Activated T-cell treated with anti-CD3 and anti-CD28 coated beads, Interleukin-2, amount 50 U/mL, for 24 hours (primary cell): ENCODE measurements at places on chromosomes 1 and 21.

DNA sequence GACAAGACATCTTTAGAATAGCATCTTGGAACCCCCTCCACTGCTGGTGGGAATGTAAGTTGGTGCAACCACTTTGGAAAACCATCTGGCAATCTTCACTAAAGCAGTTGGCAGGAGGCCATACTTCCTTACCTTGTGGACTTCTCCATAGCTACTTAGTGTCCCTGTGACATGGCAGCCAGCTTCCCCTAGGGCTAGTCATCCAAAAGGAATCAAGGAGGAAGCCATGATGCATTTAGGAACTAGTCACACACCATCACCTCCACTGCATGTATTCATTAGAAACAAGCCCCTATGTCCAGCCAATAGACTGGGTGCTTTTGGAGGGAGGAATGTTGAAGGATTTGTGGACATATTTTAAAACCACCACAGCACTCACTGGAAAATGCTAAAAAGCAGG, 19.9 kb downstream of the MX2 start:
- no peak for DNase-seq

DNA sequence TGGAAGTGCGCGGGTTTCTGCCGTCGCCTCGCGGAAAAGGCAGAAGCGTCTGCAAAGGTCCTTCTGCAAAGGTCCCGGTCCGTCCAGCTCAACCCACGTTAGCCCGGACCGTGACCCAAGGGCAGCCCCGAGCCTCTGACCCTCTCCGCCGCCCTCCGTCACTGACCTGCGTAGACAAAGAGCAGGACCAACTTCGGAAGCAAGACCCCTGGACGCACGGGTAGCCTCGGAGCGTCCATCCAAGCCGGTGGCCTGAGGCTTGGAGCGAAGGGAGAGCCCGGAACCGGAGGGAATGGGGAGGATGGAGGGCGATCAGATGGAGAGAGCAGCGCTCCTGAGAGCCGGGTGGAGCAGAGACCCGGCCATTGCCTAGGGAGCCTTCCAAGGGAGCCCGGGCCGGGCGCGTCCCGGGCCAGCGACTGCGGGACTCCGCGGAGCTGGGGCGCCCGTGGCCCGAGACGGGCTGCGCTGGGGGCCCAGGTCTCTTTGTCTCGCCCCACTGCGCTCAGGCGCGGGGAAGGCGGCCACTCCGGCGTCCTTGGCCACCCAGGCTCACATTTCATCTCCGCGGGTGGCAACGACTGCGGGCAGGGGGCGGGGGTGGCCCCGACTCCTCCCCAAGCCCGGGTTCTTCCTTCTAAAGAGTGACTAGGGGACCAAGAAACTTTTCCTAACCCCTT, at the start of gene CYYR1:
Gene CYYR1 (minus strand): TSS at position 585 of the 680 bp plus-strand sequence. CDS start 346 bp downstream, at position 239.
- DNase-seq: no peak

GRCh38 chr1:85629532-85629920, 49.0 kb downstream of the CCN1 start:
- no peak for DNase-seq

GRCh38 chr1:27596986-27597385, 7.0 kb downstream of the AHDC1 start:
- DNase-seq: no peak

DNA sequence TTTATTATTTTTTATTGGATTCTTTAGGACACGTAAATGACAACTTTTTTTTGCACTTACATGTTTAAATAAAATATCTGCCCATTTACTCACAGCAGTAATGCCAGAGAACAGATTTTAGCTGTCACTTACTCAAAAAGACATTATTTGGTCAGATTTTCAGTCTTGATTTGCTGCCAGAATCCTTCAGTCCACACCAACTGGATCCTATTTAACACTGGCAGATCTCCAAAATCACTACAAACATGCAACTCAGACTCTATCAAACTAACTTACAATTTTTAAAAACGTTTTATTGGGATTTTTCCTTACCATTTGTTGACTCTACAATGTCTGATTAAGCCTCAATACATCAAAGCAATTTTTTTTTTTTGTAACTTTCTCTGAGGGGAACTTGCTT, 11.1 kb downstream of the ATP6V1G3 start:
- DNase-seq: no peak

GRCh38 chr21:25506887-25507286, 100.4 kb downstream of the MRPL39 start:
- DNase-seq: no peak

GRCh38 chr1:6783936-6784559, 1.2 kb upstream of the CAMTA1 start:
- DNase-seq: no peak

DNA sequence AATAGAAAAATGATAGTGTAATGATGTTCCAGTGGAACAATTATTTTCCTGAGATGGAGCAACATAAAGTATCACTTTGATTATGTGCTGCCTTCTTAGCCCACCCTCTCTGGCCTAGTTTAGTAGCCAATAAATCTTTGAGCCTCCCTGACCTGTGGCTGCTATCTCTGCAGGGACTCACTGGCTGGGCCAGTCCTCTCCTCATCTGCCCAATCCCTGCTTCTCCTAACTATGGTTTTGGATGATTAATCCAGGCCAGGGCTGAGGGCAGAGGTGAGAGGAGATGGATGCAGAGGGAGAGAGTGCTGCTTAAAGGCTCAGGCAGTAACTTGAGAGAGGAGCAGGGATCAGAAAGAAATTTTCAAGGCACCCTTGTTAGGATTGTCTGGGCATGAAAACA, 89.0 kb upstream of the CD34 start:
- no peak for DNase-seq

DNA sequence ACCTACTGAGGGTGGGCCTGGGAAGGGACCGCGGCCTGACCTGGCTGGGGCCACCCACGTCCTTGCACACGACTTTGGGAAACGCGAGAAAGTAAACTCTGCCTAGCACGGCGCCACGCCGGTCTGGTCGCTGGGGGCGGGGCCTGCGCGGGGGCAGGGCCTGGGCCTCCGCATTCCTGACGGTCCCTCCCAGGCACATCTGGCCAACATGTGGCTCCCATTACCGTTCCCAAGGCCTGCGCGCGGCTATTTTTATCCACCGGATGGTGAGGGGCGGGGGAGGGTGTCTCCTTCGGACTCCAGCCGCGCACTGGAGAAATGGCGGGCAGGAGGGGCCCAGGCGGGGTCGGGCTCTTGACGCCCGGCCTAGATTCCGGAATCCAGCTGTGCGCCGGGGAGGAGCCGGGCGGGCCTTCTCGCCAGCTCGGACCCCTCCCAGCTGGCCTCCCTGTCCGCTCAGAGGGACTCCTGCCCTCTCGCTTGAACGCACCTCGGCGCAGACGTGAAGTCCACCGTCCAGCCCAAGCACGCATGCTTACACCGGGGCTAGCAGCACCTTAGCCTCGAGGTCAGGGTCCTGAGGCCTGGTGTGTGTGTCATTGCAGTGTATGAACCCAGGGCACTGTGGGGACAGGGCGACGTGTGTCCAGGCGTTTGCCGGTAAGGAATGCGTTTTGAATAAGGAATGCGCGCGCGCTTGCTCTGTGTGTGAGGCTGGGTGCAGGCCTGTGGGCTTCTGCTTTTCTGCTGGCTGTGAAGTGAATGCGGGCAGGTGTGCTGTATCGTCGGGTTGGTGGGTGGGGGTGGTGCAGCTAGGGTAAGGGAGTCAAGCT, 2.1 kb downstream of the EVA1B start:
- peak; percentile 64 for DNase-seq
